Type B pancreatic cell (in vitro differentiated cells): ENCODE measurements at places on chromosomes 6 and 20.

- H3K4me3 ChIP-seq, result no peak overlapping the region
- H3K36me3 ChIP-seq, result no peaks in the 10 kb centered on the region
- peaks cover 3% of the 10 kb centered on the region for H3K27me3 ChIP-seq
- no peak overlapping the region for H3K27ac ChIP-seq
- peaks cover 13% of the 10 kb centered on the region for H3K4me1 ChIP-seq
Measured at GRCh38 chr6:18501663-18502013, 114.5 kb downstream of the RNF144B start.

DNA sequence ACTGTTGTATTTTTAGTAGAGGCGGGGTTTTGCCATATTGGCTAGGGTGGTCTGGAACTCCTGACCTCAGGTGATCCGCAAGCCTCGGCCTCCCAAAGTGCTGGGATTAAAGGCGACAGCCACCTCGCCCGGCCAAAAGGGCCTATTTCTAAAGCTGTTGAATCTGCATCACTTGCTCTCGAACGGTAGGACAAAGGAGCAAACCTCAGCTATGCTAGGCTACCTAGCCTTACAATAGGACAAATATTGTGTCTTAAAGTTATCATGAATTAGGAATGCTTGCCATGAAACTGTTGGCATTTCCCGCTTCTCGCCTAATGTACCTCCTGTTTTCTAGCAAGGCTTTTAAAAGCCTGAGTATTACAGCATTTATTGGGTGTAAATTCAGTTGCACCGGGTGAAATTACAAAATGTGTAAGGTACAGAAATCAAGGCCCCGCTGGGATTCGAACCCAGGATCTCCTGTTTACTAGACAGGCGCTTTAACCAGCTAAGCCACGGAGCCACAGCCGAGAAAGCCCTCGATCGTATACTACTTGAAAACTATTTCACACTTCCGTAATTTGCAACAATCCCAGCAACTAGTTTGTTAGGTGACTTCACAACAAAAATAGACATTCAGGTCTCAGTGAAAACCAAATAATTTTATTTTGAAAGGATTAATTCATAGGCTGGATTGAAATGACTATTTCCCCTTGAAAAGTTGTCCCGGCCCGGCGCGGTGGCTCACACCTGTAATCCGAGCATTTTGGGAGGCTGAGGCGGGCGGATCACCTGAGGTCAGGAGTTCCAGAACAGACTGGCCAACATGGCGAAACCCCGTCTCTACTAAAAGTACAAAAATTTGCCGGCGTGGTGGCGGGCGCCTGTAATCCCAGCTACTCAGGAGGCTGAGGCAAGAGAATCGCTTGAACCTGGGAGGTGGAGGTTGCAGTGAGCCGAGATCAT is 211.6 kb upstream of the ZNF184 start:
- H3K36me3 ChIP-seq, result no peaks in the 10 kb centered on the region
- H3K4me3 ChIP-seq, result peak overlapping the region; percentile 61
- peaks cover 54% of the 10 kb centered on the region for H3K27me3 ChIP-seq
- H3K4me1 ChIP-seq, result peaks cover 21% of the 10 kb centered on the region

DNA sequence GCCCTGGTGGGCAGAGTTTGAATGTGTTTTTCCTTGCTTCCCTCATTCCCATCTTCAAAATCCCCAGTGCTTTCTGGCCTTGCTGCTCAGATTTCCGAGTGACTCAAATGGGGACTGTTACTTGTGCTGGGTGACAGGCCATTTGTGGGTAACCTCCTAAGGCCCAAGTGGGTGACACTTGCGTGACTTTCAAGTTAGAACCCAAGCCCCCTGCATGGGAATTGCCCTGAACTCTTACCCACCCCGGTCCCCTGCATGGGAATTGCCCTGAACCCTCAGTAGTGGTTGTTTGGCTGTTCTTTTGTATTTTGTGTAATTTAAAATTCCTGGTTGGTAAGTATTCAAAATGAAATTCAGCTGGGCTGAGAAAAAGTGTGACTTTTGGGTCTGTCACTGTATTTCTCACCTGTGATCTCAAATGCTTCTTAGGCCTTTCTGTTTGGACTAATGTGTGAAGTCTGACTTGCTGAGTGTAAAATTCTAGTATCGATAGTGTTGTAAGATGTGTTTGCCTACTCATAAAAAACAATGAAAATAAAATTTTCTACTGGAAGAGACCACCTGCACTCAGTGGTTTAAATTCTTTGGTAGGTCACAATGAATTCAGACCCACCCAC is 12.4 kb upstream of the RBM38 start:
- no peak for DNase-seq
- H3K4me1 ChIP-seq, result peaks cover 4% of the 10 kb centered on the region
- peaks cover 4% of the 10 kb centered on the region for H3K36me3 ChIP-seq
- H3K27me3 ChIP-seq, result no peaks in the 10 kb centered on the region
- no peak overlapping the region for H3K27ac ChIP-seq

DNA sequence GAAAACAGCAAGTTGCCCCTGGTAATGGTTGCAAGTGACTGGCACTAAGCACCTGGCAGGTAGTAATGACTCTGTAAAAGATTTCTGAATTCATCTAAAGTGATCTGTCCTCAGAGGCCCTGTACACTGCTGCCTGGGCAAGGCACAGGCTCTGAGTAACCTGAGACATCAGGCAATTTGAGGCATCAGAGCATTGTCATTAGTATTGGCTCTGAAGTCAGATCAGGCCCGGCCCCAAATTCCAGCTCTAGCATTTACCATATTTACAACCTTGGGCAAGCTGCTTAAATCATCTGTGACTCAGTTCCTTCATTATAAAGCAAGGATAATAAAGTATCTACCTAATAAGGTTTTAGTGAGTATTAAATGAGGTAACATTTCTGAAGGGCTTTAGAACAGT is 17.3 kb upstream of the TENT5A start:
- peaks cover 43% of the 10 kb centered on the region for H3K4me1 ChIP-seq
- H3K27ac ChIP-seq, result peak overlapping the region; percentile 75
- H3K27me3 ChIP-seq, result no peaks in the 10 kb centered on the region
- DNase-seq, result no peak
- H3K4me3 ChIP-seq, result peak overlapping the region; percentile 65
- H3K36me3 ChIP-seq, result no peaks in the 10 kb centered on the region

DNA sequence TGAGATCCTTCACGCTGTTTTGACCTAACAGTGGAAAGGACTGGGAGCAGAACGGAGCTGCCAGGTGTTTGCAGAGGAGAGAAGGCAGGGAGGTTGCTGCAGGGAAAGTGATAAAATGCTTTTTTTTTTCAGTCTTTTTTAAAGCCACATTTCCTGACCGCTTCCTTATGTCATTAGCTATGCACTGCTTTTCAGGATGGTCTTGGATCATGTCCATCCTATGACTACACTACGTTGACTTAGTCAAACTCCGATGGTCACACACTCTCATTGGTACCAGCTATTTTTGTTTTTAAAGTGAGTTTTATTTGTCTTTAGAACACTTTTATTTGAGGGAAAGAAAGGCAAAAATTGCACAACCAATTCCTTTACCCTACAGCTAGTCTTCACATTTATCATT is 89.2 kb upstream of the EXOC2 start:
- no peak for DNase-seq
- peaks cover 3% of the 10 kb centered on the region for H3K36me3 ChIP-seq
- H3K27ac ChIP-seq, result no peak overlapping the region
- H3K27me3 ChIP-seq, result peaks cover 19% of the 10 kb centered on the region
- no peaks in the 10 kb centered on the region for H3K4me1 ChIP-seq

- no peaks in the 10 kb centered on the region for H3K27me3 ChIP-seq
- peak overlapping the region; percentile 93 for H3K4me3 ChIP-seq
Measured at GRCh38 chr20:2652724-2653555, 508 bp downstream of the NOP56 start.

- H3K27ac ChIP-seq, result peak overlapping the region; percentile 6
- H3K4me3 ChIP-seq, result no peak overlapping the region
- H3K4me1 ChIP-seq, result peaks cover 27% of the 10 kb centered on the region
- peaks cover 5% of the 10 kb centered on the region for H3K36me3 ChIP-seq
Measured at GRCh38 chr6:53837865-53838769, 43.3 kb downstream of the LRRC1 start.

DNA sequence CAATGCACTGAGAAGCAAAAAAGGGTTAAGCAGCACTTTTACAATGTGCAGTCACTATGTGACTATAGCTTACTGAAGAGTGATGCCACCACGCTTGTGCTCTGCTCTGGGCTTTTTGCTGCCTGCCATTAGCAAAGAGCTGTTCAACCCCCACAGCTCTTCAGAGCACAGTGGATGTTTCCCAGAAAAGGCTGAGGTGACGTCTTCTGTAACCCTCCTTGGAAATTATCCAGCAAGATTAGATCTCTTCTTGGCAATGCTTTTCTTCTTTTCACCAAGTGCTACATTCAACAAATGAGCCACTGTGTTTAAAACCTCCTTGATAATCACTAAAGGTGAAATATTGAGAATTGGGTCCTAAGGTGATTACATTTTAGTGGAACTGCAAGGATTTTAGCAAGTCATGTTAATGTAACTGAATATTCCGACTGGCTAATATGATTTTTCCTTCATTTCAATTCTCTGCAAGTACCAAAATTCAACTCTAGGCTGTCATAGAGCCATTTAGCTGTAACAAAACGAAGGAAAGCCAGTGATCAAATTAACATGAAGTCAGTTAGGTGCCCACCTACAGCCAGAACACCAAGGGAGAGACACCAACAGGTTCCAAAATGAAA is 34.9 kb downstream of the ELOVL5 start:
- no peak overlapping the region for H3K27ac ChIP-seq
- no peaks in the 10 kb centered on the region for H3K27me3 ChIP-seq
- no peak overlapping the region for H3K4me3 ChIP-seq
- peaks cover 31% of the 10 kb centered on the region for H3K4me1 ChIP-seq
- DNase-seq, result no peak

- peaks cover 5% of the 10 kb centered on the region for H3K4me1 ChIP-seq
- H3K27ac ChIP-seq, result no peak overlapping the region
- H3K36me3 ChIP-seq, result peaks cover 31% of the 10 kb centered on the region
- no peak for DNase-seq
- no peak overlapping the region for H3K4me3 ChIP-seq
Measured at GRCh38 chr20:58432186-58432954, 43.3 kb downstream of the VAPB start.

- no peaks in the 10 kb centered on the region for H3K27me3 ChIP-seq
- peaks cover 7% of the 10 kb centered on the region for H3K36me3 ChIP-seq
- DNase-seq, result no peak
- peaks cover 13% of the 10 kb centered on the region for H3K4me1 ChIP-seq
- H3K4me3 ChIP-seq, result no peak overlapping the region
- H3K27ac ChIP-seq, result no peak overlapping the region
Measured at GRCh38 chr20:38935285-38935684, 9.1 kb downstream of the FAM83D start.

DNA sequence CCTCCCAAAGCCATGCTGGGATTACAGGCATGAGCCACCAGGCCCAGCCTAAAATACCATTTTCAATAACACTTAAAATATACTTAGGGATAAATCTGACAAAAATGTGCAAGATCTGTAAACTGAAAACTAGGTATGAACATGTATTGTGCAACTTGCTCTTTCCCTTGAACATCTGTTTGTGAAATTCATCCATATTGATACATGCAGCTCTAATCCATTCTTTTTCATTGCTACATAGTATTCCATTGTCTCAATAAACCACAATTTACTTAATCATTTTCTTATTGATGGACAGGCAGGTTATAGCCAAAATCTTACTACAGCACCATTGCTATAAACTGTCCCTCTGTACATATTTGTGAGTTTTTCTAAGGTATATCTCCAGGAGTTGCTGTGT is 4.7 kb upstream of the SLC22A16 start:
- no peaks in the 10 kb centered on the region for H3K4me1 ChIP-seq
- H3K27me3 ChIP-seq, result no peaks in the 10 kb centered on the region
- H3K4me3 ChIP-seq, result no peak overlapping the region

DNA sequence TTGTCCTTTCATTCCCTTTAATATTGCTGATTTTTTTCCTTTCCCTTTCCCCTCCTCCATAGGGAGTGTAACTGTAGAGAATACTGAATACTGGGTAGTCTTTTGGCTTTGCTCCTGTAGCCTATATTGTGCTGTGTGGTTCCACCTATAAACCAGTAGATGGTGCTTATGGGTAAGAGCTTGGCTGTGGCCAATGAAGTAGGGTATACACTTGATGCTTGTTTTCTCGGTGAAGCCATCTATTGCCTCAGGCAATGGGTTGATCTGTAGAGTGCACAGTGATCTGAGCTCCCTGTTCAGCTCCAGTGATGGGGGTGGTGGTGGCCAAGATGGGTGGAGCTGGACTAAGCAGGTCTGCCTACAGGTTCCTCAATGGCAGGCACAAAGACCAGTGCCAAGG is 203.3 kb upstream of the IMPG1 start:
- no peak overlapping the region for H3K4me3 ChIP-seq
- H3K36me3 ChIP-seq, result no peaks in the 10 kb centered on the region
- H3K27ac ChIP-seq, result no peak overlapping the region
- no peak for DNase-seq
- H3K4me1 ChIP-seq, result no peaks in the 10 kb centered on the region

DNA sequence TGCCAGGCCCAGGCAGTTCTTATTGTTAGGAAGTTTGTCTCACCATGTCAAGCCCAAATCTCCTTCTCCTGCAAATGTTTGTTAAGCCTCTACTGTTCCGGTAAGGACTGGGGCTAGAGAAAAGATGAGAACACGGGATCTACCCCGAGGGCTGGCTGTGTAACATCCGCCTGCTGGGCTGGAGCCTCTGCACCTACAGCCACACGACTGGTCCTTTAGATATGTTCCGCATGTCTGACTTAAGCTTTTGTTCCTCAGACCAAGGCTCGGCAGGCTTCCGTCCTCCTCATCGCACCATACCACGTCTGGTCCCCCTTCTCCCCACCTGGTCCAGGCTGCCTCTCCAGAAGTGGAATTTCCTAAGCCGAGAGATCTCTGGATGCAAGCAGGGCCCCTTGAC is 2.6 kb downstream of the GHRH start:
- H3K4me3 ChIP-seq, result no peak overlapping the region
- no peak for DNase-seq
- no peaks in the 10 kb centered on the region for H3K36me3 ChIP-seq
- no peak overlapping the region for H3K27ac ChIP-seq
- H3K27me3 ChIP-seq, result peaks cover 21% of the 10 kb centered on the region

DNA sequence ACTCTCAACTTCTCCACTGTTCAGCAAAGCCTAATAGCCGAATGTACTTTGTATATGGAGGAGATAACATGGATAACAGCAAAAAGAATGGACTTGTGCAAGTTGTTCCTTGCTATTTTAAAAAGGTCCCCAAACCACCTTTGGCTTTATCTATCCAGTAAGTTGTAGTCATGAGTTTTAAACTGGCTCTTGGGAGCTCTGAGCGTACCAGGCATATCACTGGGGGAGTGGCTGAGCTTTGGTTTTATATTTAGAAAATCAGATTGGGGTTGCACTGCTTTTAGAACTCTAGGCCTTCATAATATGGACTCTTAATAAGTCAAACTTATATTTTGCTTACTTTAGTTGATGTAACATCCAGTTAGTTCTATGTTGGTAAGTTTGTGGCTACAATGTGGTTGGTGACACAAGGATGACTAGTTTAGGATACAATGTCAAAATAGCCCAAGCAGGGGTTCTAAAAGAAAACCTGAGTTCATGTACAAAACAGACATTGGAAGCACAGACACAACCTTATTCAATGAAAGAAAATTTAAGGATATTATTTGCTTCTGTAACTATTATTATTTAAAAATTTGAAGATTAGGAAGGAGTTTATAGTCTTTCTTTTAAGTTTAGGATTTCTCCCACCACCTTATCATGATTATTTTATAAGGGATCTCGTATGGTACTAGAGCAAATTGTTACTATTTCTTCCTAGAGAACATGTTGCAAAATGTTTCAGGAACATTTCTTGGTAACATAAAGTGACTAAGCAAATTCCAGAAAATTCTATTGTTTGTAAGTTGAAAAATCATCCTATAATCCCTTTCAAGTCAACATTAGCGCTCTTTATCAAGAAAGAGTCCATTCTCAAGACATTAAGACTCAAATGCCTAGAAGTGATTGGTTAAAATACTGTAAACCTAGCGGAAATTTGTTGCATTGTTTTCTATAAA is 165.8 kb upstream of the SUPT3H start:
- H3K36me3 ChIP-seq, result peaks cover 4% of the 10 kb centered on the region
- H3K4me3 ChIP-seq, result no peak overlapping the region
- no peak overlapping the region for H3K27ac ChIP-seq
- DNase-seq, result no peak
